Stimulated activated CD8-positive, alpha-beta memory T cell treated with anti-CD3 and anti-CD28 coated beads, Interleukin-4, amount 100 ng/mL, for 4 hours (primary cell): ENCODE measurements at places on chromosomes 16 and 17.

DNA sequence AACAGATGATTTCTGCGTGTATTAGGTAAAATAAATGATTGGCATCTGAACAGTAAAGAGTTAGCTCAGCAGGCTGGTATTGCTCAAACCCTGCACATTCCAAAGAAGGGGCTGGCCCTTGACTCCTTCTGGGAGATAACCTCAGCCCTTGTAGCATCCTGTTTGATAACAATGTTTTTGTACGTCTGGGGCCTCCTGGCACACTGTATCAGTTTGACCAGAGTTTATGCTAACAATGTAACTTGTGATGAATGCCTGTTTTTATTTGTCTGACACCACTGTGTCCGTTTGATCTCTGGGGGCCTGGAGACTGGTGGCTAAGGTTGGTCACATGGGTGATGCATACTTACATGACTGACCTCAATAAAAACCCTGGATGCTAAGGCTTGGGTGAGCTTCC, 43.8 kb upstream of the NDRG4 start:
- no peak for DNase-seq

DNA sequence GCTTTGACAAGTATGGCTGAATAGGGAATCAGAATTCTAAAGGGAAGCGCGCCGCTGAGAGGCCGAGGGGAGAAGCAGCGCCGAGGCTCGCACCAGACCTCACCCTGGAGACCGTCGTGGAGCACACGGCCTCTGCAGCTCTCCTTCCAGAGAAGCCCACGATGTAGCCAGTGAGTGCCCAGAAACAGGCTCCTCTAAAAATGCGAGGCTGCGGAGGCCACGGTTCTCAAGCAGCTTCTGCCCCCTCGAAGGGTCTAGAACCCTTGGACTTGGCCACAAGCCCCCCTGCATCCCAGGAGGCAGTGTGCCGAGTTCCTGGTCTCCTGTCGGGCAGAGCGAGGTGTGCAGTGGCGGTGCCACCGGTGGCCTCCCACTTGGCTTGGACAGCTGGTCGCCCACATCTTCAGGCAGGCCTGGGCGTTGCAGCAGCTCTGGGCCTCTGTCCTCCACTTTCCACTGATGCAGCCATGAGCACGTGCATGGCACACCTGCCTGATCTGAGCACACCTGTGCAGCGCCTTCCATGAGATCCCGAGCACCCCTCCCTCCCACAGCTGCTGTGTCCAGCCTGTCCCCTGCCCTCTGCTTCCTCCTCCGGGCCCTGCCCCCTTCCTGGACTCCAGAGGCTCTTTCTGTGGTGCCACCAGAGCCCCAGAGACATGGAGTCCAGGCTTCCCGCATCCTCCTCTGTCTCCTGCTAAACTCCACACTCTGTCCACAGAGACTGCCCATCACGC, 18.9 kb upstream of the WDR45B start:
- no peak for DNase-seq

GRCh38 chr17:76390003-76390421, 5.6 kb downstream of the SPHK1 start:
- no peak for DNase-seq

DNA sequence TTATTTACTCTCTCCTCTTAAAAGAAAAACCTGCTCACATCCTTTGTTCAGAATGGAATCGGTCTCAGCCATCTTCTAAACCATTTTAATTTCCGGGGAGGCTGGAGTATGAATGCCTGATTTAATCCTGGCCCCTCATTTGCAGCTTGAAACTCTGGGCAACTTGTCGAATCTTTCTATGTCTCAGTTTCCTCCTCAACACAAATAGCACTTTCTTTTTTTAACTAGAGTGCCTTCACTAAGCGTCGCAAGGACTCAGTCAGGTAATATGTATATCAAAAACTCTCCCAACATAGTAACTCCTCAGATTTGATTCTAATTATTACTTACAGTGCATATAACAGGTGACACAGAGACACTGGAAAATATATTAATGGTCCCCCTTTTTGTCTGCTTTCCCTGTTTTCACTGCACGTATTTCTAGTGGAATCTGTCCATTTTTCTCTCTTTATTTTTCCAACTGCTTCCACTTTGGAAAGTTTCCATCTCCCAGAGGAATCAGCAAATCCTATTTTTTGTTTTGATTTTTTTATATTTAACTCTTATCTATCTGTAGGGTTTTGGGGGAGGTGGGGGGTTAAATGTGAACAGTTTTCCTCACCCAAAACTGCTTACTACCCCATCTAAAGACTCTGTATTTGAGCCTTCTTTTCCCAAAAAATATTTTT, 18.6 kb downstream of the SNN start:
- DNase-seq: no peak

GRCh38 chr17:58344791-58345157, 7.2 kb downstream of the SUPT4H1 start:
- no peak for DNase-seq

DNA sequence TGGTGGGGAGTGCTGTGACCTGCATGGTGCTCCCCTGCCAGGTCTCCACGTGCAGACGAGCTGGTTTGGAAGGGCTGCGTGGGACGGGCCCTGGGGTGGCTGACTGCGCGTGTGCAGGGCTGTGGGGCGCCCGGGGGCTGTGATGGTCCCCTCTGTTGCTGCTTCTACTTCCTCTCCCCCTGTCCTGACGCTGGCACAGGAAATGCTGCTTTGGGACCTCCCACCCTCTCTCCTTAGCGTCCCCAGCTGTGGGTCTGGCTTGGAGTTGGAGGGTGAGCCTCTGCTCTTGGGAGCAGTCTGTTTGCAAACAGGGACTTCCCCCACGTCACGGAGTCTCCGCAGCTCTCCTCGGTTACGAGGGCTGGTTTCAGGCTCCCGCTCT, 35.2 kb downstream of the TSC2 start:
- no peak for DNase-seq

GRCh38 chr16:60181536-60181935, 1447.4 kb upstream of the GOT2 start:
- no peak for DNase-seq

GRCh38 chr17:40952661-40953060, 14.1 kb downstream of the KRT39 start:
- no peak for DNase-seq

DNA sequence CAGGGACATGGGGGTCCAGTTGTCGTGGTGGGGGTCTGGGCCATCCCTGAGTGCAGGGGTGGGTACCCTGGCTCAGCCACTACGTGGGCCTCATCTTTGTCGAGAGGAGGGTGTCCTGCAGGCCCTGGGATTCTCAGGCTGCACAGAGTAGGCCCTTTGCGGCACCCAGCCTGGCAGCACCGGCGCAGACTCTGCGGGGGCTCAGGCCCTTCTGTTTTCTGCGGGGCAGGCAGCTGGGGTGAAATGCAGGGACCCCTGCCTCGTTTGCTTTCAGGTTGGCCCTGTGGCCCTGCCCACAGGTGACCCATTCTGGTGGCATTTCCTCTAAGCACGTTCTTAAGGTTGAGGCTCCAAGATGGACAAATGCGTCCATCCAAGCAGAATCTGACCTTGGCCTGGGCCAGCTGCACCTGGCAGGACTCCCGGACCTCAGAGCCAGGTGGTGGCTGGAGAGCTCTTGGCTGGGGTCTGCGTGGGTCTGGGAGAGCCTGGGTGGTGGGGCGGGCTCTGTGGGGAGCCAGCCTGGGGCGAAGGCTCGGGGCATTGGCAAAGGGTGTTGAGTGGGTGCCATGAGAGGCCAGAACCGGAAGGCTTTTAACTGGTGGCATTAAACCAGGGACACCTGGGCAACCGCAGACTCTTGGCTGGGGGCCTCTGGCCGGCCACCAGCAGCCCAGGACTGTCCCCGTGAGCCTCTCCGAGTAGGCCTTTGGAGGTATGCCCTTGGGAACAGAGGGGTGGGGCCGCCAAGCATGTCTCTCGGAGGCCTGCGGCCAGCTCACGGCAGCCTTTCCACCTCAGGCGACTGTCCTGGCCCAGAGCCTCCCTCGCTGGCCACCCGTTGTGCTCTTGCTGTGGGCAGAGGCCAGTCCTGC, 16.9 kb downstream of the PRSS27 start:
- DNase-seq: no peak

DNA sequence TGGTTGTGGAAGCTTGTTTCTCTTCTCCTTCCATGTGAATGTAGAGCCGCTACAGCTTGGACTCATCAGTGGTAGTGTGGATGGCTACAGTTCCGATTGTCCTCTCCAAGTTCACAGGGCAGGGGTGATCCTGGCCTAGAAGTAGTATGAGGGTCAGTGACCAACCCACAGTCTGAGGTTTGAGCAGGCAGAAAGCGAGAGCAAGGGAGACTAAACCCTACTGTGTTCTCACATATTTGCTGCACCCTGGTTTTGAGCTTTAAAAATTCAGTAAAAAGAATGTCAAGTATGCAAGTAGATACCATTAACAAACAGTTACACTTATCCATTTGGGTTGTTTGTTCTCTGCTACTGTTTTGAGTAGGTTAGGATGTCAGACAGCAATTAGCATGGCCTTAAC, 148.9 kb downstream of the MRTFB start:
- no peak for DNase-seq

- no peak for DNase-seq
These were observed 71.4 kb downstream of the BCAS3 start for GRCh38 chr17:60749050-60749449.

GRCh38 chr17:4796552-4796920, 572 bp downstream of the PSMB6 start:
- DNase-seq: no peak

DNA sequence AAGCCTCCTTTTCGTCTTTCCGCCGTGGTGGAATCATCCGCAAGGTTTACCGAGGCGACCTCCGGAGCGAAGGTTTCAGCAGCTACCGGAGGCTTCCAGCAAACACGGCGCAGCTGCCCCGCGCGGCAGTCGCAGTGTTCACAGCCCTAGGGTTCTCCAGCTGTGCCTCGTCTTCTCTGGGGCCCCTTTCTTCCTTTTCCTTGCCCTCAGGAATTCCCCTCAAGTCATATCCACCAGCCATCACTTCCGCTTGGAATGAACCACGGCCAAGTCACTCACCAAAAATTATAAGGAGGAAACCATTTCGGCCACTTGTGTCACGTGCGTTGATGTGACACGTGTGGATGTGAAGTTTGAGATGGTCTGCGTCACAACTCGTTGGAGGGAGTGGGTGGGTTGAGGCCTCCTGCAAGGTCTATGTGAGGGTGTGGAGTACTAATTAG, 636 bp upstream of the ERN1 start:
- DNase-seq: no peak

- DNase-seq: no peak
These were observed 8.9 kb downstream of the FBXO47 start for GRCh38 chr17:38958326-38958725.
